Stimulated activated CD8-positive, alpha-beta memory T cell treated with anti-CD3 and anti-CD28 coated beads, Interleukin-15, amount 100 ng/mL, for 4 hours (primary cell): ENCODE measurements at places on chromosomes 12 and 14.

GRCh38 chr14:59819446-59820088, 51.0 kb downstream of the RTN1 start:
- DNase-seq, result no peak

GRCh38 chr12:12872139-12872933, 19.0 kb upstream of the GPRC5A start:
- no peak for DNase-seq

GRCh38 chr14:34050606-34051005, 99.7 kb upstream of the EGLN3 start:
- DNase-seq, result no peak

DNA sequence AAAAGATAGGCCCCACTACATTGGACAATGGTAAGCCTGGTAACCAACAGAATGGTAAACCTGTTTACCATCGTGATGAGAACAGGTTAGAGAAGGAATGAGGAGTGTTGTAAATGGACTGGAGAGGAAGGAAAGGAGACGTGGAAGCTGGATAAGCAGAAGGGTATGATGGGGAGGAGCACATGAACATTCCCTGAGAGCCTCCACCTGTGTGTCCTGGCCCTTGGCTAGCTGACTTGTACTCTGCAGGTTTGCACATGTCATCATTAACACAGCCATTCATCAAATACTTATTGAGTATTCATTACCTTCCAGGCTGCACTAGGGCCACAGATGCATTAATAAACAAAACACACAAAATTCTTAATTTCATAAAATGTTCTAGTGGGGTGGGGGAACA, 4.3 kb upstream of the IL26 start:
- DNase-seq, result no peak

GRCh38 chr14:26206640-26207039, 391.2 kb downstream of the NOVA1 start:
- DNase-seq, result no peak

DNA sequence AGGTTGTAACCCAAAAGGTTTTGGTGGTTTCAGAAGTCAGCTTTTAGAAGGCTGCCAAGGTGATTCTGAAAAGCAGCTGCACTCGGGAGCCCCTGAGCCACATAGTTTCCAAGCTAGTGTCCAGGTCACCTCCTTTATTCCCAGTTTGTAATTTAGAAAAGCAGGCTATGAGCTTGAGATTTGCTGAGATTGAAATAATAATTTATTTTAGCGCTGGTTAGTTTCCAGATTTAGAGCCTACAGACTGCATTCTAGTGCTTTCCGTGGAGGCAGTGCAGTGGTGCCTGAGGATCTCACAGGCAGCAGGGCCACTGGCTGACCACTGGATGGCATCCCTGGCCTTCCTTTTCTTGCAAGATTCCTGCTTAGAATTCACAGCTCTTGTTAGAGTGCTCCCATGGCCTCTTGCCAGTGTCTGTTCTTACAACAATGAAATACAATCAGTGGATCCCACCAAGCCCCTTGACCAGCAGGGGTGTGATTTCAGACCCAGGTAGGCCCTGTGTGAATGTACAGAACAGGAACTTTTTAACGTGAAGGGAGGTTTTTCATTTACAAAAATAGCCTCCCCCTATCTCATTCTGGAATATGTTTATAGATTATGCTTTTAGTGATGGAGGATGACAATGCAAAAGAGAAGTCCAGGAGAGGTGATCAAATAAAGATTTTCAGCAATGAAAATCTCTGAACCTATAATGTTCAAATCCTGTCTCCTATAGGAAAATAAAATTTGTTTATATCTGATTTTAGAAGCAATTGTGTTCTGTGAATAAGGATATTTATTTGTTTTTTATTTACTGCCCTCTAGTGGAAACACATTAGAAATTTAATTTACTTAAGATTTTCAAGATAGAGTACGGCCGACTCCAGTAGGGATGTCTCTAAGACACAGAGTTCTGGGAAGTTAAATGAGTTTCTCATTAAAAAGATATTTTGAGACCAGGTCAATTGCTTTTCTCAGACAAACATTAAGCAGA, 362.1 kb upstream of the STXBP6 start:
- DNase-seq, result no peak

- no peak for DNase-seq
These were observed 328.6 kb downstream of the PCNX1 start for GRCh38 chr14:71235875-71236274.

- no peak for DNase-seq
These were observed 53.8 kb downstream of the PHETA1 start for GRCh38 chr12:111314953-111315539.

DNA sequence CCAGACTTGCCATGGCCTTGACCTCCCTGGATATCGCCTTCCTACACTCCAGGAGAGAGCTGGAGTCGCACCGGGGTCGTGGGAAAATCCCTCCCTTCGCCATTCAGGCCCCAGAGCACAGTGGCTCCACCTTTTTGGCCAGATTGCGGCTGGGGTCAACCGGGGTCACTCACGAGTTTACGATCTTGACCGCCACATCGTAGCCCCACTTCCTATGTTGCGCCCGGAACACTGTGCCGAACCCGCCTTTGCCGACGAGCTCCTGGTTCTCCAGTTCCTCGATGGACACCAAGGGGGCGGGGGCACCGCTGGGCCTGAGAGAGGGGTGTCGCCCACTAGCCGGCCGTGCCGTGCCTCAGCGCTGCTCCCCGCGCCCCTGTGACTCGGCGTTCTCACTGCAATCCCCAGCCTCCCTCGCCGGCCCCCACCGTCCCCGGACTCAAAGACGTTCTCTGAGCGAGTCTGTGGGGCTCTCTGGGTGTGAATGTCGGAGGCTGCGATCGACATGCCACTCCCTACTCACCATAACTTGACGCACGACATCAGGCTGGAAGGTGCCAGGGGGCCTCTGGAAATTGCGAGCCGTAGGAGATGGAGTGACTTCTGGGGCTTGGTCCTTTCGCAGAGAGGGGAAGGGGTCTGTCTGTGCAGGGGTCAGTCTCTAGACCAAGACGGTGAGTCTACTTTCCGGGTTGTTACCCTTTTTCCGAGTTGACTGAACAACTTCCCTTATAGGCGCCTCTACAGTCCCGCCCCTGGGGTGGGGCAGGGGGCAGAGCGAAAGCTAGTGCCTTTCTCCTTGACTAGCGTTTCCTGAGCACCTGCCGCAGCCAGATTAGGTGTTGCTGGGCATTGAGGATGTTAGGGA, at the start of gene RIPK3:
Gene RIPK3, minus strand, starts transcription at position 708 of the 868 bp plus-strand sequence. Its CDS starts 165 bp downstream, at position 543.
- no peak for DNase-seq

GRCh38 chr14:71452539-71452938, 479.7 kb upstream of the RGS6 start:
- no peak for DNase-seq

DNA sequence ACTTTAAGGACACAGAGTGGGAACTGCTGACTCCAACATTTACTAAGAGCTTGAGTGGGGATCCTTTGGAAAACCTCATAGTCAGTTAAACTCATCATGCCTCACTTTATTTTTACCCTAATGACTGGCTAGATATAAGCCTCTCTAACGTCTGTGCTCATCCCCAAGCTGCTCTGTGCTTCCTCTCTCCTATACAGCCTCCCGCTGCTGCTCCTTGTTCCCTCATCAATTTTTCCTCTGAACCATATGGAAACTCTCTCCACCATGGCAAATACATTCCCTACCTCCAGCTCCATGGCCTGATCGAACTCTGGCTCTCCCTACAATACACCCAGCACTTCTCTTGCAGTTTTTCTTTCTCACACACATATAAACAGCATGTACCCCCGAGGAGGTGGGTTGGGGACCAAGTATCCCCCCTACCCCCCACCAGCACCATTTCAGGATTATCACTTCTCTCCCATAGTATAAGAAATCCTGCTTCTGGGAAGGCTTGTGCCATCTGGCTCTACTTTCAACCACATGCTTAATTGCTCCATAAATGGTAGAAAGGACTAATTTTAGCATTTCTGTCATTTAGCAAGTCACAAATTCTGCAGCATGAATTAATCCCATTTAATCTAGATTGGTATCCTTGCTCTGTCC, 39.2 kb upstream of the DYRK2 start:
- DNase-seq, result no peak

- DNase-seq, result no peak
These were observed 6.3 kb downstream of the MSI1 start for GRCh38 chr12:120362516-120363273.

DNA sequence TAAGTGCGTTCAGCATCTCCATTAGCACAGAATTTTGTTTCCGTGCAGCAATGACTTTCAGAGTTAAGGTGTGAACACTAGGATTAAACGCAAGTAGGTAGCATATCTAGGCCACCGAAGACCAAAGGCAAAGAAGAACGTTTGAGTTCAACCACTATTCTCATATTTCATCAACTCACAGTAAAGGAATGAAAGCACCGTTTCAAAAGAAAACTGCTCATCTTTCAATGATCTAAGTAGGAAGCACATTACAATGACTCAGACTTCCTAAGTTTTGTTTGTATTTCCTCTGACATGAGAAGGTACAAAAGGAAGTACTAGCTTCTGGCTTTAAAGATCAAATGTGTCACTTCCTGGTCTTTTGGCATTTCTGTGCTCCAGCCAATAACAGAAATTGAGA, 57.6 kb downstream of the ACADS start:
- no peak for DNase-seq

GRCh38 chr12:109450980-109451379, 26.1 kb downstream of the KCTD10 start:
- no peak for DNase-seq

DNA sequence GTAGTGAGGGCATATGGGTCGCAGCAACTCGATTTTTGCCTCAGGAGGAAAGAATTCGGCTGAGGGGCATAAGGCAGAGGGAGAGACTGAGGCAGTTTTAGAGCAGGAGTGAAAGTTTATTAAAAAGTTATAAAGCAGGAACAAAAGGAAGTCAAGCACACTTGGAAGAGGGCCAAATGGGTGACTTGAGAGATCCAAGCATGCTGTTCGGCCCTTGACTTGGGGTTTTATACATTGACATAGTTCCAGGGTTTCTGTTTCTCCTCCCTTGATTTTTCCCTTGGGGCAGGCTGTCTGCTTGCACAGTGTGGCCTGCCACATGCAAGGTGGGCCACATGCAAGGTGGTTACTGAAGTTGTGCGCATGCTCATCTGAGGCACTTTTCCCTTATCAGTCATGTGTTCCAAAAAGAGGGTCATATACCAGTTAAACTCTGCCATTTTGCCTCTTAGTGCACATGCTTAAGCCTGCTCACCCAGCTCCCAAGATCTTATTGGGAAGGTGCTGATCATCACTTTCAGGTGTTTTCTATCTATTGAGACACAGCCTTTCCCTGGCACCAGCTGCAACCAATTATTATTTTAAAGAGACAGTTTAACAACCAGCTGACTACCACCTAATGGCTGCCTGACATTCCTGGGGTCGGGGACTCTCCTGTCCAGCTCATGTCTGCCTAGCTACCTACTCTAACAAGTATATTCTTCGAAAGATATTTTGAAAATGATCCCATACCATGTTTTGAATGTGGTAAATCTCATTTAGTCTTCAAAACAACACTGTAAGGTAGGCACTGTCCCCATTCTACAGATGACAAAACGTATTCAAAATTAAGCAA, 19.9 kb downstream of the PTGER2 start:
- DNase-seq, result no peak

DNA sequence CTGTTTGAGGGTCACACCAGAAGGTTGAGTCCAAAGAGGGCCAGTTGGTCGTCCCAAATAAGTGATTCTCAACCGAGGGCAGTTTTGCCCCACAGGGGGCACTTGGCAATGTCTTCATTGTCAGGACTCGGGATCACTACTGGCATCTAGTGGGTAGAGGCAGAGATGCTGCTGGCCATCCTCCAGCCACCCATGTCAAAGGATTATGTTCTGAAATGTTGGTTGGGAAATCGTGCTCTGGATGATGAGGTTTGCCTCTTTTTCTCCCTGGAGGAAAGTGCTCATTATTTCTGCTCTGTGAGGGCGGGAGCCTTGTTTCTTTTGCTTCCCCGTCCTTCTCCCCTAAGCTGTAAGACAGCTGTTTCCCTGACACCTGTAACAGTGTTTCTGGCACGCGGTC, 3.6 kb downstream of the ZNF839 start:
- DNase-seq, result no peak

- no peak for DNase-seq
These were observed 80.1 kb upstream of the ALG10 start for GRCh38 chr12:33942172-33942571.

DNA sequence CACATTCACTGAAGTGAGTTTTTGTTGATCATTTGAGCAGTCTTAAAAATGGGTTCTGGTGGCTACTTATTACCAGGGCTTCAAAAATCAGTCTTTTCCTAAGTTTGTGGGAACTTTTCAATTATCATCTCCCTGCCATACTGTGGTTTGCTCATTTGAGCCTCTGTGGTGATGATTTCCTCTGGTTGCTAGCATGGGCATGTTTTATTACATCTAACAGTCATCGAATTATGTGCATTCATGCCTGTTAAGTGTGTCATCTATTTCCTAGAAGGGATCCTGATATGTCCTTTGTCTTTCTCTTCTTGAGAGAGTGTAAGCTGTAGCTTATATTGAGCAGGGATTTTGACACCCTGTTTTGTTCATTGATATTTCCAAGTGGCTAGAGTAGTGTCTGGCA, 116.8 kb downstream of the WIF1 start:
- no peak for DNase-seq

GRCh38 chr14:99098199-99098598, 173.8 kb downstream of the BCL11B start:
- DNase-seq, result no peak

GRCh38 chr14:76352639-76353281, 23.2 kb upstream of the ESRRB start:
- DNase-seq, result no peak

GRCh38 chr12:111557271-111558106, 41.6 kb downstream of the ATXN2 start:
- DNase-seq, result no peak

DNA sequence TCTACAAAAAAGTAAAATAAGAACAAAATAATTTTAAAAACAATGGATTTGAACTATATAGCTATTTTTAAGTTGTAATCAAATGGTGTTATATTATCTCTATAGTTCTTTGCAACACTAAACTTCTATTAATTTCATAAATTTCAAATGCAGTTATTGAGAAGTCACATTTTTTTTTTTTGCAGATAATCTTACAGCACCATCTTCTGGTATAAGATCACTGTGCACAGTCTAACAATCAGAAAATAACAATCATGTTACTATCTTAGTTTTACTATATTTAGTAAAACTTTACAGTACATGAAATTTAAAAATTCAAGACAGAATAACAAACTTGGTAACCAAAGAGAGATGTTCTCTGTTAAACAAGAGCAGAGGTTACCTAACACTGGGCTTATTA, 40.6 kb downstream of the GXYLT1 start:
- DNase-seq, result no peak

GRCh38 chr12:120642826-120643225, 2.4 kb downstream of the CABP1 start:
- DNase-seq, result no peak
